Stimulated activated CD8-positive, alpha-beta memory T cell treated with anti-CD3 and anti-CD28 coated beads, Interleukin-7, amount 100 ng/mL, for 48 hours (primary cell): ENCODE measurements at places on chromosomes 2 and 18.

DNA sequence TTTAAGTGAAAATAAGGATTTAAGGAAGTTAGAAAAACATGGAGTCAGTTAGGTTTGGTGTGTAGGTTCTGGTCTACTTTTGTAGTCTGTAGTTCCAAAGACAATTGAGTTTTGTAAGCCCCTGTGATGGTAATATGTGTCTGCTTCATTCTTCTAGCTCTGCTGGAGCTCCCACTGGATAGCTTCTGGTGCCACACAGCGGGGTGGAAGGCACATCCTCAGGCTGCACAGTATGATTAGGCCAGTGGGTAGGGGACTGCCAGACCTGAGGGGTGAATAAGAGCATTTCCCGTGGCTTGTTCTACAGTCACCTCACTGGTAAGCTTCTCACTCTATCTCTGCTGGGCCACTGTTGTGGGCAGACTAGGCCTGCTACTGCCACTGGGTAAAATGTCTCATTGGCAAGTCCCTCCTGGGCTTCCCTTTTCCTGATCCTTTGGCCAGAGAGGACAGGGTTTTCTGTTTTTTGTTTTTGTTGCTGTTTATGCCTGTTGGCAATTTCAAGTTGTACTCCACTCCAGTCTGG lies 44.5 kb downstream of the TMEM131 start:
- DNase-seq, result peak; percentile 14

GRCh38 chr2:138414014-138414413 lies 87.6 kb upstream of the SPOPL start:
- DNase-seq, result no peak

DNA sequence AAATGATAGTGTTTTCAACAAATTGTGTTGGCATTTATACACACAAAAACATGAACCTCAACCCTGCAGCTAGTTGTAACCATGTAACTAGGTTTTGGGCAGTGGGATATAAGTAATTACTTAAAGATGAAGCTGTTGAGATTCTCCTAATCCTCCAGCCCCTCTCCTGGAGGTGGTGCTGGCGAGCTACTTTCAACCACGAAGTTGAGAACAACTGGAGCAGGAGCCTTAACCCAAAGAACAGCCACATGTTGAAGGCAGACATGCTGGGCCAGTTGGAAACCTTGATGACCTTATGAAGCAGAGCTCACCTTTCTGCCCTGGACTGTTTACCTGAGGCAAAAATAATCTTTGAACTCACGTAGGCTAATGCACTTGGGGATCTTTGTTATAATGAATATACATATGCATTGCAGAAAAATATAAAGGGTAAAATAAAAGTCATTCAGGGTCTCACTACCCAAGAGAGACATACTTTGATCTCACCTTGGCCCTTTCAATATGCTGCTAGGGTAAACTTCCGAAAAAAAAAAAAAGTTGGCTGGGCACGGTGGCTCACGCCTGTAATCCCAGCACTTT lies 89.6 kb upstream of the NPAS2 start:
- no peak for DNase-seq

GRCh38 chr2:68169308-68169707 lies 11.6 kb downstream of the PNO1 start:
- DNase-seq, result no peak

DNA sequence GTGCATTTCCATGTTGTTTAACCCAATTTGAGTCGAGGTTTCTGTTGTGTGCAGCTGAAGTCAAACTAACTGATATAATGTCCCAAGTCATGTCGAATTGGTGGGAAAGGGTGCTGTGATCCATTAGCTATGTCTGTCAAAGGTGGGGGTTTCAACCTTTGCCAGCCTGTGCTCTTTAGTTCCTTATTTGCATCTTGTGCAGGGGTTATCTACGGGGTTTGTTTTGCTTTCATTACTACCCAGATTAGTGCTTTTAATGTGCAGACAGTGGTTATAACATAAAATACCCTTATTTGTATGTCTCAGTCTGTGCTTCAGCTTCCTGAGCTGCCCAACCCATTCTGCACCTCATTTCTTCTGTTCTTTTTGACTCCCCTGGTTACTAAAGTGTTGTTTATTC lies 271.9 kb upstream of the CXCR4 start:
- no peak for DNase-seq

GRCh38 chr18:79519751-79520477 lies 124.2 kb downstream of the NFATC1 start:
- peak; percentile 59 for DNase-seq

GRCh38 chr2:30046979-30047378 lies 99.8 kb upstream of the YPEL5 start:
- no peak for DNase-seq

DNA sequence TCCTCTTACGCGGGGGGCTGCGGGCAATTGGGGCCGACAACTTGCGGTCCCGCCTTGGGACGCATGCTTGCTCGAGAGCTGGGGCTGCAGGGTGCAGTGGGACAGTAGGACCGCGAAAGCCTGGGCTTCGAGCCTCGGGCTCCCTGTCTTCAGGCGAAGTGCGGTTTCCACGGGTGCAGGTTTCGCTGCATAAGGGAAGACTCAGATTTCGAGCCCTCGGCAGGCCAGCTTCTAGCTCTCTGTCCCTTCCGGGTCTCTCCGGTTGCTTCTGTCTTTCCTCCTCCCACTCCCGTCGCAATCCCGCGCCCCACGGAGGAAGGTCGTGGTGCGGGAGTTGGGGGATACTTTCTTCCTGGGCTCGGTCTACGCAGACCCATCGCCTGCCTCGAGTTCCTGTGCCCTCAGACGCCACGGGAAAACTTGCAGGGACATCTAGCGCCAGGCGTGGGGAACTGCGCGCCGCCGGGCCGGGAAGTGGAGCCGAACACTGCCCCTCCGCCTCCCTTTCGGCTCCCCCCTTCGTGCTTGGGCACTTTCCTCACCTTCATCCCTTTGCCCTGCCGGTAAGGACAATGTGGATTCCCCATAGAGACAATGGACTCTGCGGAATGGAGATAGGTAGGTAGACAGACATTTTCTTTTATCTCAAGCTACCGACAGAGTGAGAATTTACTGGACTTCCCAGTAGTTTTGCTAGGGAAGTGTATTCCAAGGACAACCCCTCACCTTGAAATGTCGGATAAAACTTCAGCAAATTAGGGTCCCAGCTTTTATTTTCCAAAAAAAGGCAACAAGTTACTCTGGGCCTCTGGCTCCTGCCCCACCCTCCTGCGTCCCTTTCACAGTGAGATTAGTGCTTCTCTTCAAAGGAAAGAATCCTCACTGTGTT lies 4.2 kb upstream of the HOXD13 start:
- no peak for DNase-seq

GRCh38 chr2:230846360-230846759 lies 18.4 kb upstream of the ITM2C start:
- DNase-seq, result no peak

GRCh38 chr2:177124371-177124770 lies 88.2 kb upstream of the HNRNPA3 start:
- DNase-seq, result no peak

- DNase-seq, result no peak
These were observed 55.6 kb upstream of the PHLPP1 start for GRCh38 chr18:62659698-62660097.

DNA sequence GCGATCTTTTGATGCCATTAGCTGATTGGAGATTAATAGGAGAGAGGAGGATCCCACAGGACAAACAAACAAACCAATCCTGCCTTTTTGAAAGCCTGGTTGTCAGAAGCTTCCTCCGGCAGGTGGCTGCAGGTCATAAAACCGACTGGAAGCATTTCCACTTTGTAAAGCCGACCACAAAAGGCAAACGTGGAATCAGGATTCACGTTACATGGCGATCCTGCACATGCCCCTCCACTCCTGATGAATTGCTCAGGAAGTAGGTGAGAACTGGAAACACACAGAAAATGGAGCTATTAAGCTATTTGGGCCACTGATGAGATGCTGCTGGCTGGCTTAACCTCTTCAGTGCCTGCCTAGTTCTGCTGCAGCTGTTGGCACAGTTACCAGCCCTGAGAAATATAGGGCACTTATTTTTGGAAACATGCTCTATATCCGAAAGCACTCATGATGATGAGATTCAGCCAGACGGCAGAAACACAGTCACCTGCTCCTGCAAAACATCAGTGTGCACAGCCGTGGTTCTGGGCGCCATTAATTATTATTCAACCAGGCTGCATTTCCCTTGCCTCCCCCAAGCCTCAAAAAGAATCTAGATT lies 110.3 kb upstream of the ST6GAL2 start:
- no peak for DNase-seq

- DNase-seq, result no peak
These were observed 37.8 kb downstream of the PSTPIP2 start for GRCh38 chr18:46034230-46034629.

DNA sequence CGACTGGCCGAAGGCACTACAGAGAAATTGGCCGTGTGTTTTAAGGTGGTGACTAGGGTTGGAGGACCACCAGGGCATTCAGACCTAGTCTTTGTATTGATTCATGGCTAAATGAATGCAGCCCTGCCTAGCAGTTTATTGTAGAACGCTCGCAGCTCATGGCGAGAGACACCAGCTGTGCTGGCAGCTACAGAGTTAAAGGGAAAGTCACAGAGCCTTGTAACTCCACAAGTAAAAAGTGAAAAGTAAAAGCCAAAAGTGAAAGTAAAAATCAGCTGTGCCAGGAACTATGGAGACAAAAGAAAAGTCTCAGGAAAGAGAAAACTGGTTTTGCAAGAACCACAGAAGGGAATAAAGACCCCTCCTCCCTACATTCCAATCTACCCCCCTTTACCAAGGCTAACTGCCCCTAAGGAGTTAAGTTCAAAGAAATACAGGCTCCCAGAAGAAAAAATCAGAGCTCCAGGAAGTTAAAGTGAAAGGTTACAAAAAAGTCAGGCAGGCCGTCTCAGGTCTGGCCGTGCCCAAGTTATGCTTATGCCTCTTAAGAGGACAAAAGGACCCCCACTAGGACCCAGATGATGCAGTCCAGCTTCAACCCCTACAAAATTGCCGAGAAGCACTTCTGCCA lies 46.4 kb upstream of the SELENOI start:
- no peak for DNase-seq

- no peak for DNase-seq
These were observed 419.6 kb downstream of the DLGAP1 start for GRCh38 chr18:4035521-4035920.

DNA sequence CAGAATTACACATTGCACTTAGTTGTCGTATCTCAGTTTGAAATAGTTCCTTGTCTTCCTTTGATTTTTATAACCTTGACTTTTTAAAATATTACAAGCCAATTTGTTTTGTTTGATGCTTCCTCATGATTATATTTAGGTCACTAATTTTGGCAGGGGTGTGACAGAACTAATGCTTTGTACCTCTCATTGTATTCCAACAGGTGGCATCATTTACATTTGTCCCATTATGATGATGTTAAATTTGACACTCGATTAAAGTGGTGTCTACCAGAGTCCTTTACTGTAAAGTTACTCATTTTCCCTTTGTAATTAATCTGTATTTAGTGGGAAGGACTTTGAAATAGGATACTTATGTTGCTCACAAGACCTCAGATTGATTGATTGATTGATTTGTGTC lies 21.5 kb upstream of the MFSD2B start:
- no peak for DNase-seq

- DNase-seq, result no peak
These were observed 31.8 kb downstream of the NCK2 start for GRCh38 chr2:105776560-105776928.

GRCh38 chr2:75675908-75676307 lies 29.3 kb downstream of the MRPL19 start:
- no peak for DNase-seq

GRCh38 chr2:43576981-43577892 lies 18.6 kb downstream of the THADA start:
- no peak for DNase-seq

- no peak for DNase-seq
These were observed 4.0 kb downstream of the DOK1 start for GRCh38 chr2:74558284-74559230.

- no peak for DNase-seq
These were observed 24.1 kb downstream of the CD302 start for GRCh38 chr2:159773886-159774285.

DNA sequence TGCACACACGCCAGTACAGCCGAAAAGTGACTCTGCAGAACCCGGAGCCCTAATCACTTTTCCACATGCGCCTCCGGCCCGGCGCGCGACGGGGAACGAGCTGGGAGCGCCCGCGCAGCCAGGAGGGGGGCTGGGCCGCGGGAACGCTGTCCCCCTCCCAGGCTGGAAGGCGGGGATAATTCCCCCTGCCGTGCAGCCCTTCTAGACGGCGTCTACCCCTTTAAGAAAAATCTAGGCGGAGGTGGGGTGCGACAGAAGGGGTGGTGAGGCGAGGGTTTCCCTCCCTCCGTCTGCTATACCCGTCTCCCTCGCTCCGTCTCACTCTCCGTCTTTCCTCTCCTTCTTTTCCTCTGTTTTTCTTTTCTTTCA lies 2.4 kb downstream of the CYP26B1 start:
- DNase-seq, result no peak

- no peak for DNase-seq
These were observed 652.7 kb upstream of the FANCL start for GRCh38 chr2:58893656-58894351.

GRCh38 chr2:172380436-172381274 lies 46.7 kb upstream of the ITGA6 start:
- DNase-seq, result no peak

DNA sequence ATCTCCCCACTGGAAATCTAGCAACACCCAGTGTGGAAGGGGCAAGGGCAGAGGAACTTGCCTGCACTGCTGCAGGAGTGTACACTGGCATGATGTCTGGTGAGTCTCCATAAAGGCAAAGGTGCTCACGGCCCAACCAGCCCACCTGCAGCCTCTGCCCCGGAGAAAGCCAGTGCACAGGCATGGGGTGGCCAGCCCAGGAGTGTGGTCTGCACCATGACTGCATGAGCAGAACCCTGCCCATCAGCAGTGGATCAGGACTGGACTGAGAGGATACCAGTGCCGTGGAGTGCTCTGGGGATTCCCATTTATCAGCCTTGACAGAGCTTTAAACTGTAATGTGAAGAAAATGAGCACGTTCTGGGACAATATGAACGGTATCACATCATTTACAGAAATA lies 342.6 kb upstream of the HS6ST1 start:
- DNase-seq, result no peak

- DNase-seq, result peak; percentile 11
These were observed 165.9 kb upstream of the ID2 start for GRCh38 chr2:8515864-8516533.

GRCh38 chr2:20093263-20094141 lies 42.1 kb upstream of the LAPTM4A start:
- no peak for DNase-seq

- DNase-seq, result no peak
These were observed 111.3 kb upstream of the TLK1 start for GRCh38 chr2:171271971-171272436.

GRCh38 chr2:158359846-158360245 lies 96.7 kb downstream of the CCDC148 start:
- DNase-seq, result no peak

DNA sequence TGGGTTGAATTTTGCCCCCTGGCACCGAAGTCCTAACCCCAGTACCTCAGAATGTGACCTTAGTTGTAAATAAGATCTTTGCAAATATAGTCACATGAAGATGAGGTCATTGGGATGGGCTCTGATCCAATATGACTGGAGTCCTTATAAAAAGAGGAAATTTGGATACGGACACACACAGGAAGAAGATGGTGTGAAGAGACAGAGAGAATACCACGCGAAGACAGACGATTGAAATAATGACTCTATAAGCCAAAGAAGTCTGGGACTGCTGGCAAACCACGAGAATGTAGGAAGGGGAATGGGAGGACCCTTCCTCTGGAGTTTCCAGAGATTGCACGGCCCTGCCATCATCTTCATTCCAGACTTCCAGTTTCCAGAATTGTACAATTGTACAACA lies 98.6 kb downstream of the CPO start:
- no peak for DNase-seq
